ENCODE measurements at places on chromosomes 6 and 20.
A peak's percentile ranks its signal among the peaks of the same experiment; 100 is the strongest.

GRCh38 chr20:58111310-58112016 is 117.0 kb downstream of the ANKRD60 start:
- no peak for DNase-seq

DNA sequence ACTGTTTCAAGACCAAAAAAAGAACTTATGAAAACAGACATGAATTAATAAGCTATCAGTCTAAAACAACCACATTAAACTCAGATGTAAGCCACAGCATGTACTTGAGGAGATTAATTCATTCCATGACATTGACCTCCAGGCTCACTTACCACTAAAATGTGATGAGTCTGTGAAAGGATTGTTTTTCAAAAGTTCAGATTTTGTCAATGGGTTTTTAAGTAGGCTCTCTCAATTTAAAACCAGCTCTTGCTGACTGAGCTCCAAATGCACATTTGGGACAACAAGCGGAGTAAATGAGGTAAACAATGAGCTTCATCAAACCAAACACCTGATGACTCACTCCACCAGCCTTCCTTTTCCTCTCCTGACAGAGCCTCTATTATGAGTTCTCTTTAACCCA is 197.0 kb downstream of the SIM1 start:
- DNase-seq: no peak

DNA sequence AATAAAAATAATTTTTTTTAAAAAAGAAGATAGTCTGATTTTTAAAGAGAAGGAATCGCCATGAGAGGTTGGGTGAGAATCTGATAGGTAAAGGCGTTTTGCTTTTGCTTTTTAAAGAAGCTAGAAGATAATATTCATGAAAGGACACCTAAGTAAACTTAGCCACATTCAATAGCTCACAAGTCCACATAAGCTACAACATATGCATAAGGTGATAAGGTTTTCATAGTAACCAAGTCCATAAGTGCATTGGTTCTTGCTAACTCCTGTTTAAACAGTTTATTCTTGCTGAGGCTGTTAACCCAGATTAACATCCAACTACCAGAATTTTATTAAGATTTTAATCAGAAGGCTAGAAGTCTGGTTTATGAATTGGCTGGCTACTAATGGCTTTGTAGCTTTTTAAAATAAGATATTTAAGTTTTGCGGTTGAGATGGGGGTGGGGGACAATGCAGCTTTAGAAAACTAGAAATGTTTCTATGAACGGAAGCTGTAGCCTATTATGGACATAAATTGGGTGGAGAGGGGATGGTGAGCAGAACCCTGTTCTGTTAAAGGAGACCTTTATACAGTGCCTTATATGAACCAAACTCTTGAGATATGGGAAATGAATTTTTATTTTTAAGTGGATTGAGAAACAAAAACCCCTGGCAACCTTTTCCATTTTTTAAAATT is 235.1 kb downstream of the ZFAND3 start:
- no peak for DNase-seq

- no peak for DNase-seq
Observed at GRCh38 chr20:19761841-19762240, 3.8 kb downstream of the RIN2 start.

DNA sequence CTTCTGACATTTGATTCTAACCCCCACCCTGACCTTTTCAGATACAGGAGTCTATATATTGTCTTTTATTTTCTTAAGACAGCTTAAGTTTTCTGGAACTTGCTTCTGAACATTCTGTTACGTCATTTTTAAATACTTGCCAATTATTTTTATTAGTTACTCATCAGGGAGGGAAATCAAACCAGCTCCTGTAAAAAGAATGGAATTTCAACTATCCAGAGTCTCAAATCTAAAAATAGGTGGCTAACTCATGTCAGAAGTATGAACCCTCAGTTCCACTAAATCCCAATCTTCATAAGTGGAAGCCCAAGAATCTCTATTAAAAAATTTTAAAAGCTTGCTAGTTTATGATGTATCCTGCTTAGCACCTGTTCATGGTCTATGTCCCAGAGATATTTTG is 900.0 kb downstream of the KIF16B start:
- no peak for DNase-seq

GRCh38 chr6:32622545-32623401 is 14.4 kb upstream of the HLA-DQA1 start:
- no peak for DNase-seq

GRCh38 chr20:63125838-63126601 is 89.9 kb downstream of the YTHDF1 start:
- no peak for DNase-seq

GRCh38 chr6:24272553-24272952 is 85.3 kb downstream of the DCDC2 start:
- DNase-seq: peak; percentile 17

DNA sequence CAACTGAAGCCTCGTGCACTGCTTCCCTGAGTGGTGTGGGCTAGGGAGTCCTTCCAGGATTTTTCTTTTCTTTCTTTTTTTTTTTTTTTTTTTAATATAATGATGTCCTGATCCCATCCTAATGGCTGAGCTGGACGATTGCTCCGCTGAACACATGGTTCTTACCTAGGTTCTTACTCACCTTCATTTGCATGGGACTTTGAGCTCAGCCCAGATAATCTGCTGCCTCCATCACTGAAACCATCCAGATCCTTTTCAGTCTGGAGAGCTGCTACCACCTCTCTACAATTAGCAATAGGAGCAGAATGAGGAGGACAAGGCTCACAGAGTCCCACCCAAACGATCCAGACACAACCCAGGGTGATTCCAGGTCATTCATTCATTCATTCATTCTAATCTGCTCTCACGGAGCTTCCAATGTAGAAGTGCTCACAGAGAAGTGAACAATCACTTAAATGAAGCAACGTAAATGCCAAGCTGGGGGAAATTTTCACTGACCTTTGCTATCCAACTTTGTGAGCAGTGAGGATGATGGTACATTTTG is 246.3 kb upstream of the RREB1 start:
- DNase-seq: no peak

GRCh38 chr6:138809677-138810076 is 13.8 kb downstream of the ECT2L start:
- DNase-seq: no peak

- no peak for DNase-seq
Observed at GRCh38 chr6:100173211-100173610, 179.2 kb upstream of the MCHR2 start.

DNA sequence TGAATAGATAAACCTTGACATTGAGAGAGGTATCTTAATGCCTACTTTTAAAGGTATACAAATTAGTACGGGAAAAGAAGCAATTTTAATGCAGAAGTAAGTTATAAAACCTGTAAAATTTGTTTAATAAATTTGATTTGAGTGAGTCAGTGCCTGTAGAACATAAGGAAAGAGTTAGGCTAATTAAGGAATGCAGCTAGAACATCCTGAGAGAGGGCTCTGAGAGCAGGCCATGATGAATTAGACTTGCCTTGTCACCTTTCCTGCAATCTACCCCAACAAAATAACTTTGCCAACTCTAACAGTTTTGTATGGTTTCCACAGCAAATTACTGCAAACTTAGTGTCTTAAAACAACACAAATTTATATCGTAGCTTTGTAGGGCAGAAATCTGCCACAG is 700.8 kb downstream of the RFPL4B start:
- no peak for DNase-seq

All from NCI-H524 treated with DMSO at 0.1 percent for 48 hours (cell line).